Activated CD4-positive, alpha-beta T cell treated with anti-CD3 and anti-CD28 coated beads, Interleukin-2, amount 50 U/mL, for 4 hours (primary cell): ENCODE measurements at places on chromosomes 11 and 22.

DNA sequence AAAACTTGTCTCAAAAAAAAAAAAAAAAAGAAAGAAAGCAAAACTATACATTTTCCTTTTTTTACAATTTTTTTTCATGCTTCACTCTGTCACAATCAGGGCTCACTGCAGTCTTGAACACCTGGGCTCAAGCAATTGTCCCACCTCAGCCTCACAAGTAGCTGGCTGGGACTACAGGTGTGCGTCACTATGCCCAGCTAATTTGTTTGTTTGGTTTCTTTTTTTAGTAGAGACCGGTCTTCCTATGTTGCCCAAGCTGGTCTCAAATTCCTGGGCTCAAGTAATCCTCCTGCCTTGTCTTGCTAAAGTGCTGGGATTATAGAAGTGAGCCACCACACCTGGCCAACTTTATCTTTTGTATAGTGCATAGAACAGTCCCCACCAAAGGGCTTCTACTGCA, 15.0 kb upstream of the CXCR5 start:
- DNase-seq, result no peak

DNA sequence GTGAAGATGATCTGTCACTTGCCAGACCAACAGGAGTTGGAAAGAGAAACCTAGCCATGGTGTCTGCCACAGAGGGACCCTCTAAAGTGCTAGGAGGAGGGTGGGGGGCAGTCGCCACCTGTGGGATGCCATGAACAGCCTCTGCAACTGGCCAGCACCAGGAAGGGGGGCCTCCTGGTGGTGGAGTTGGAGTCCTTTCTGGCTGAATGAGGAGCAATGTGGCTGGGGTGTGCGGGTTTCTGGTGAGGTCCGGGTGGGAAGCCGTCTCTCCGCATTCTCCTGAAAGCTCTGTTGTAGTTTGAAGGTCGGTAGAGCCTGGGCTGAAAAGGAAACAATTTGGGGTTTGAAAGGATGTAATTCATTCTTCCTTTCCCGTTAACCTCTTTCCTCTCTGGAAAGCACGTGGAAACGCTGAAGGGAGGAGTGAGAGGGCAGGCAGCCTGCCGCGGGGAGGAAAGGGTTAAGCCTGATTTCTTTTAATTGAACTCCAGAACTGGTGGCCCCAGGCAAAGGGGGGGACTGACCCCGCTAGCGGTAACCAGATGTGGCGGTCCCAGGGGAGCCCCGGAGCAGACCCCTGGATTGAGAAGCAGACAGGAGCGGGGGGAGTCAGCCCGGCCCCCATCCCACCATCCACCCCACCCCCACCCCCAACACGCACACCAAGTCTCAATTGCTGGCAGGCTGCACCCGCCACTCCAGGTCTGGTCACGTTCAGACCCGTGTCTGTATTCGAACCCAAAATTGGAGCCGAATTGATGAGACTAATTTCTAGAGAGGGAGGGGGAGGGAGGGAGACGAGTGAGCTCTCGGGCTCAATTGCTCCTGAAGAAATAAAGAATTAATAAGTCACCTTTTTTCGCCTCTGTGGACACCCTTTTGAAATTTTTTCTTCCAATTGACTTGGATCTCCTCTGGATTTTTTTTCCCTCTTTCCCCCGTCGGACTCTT, 1.8 kb upstream of the FLI1 start:
- DNase-seq, result no peak

GRCh38 chr11:132782102-132782501, 750.2 kb downstream of the OPCML start:
- DNase-seq, result no peak

DNA sequence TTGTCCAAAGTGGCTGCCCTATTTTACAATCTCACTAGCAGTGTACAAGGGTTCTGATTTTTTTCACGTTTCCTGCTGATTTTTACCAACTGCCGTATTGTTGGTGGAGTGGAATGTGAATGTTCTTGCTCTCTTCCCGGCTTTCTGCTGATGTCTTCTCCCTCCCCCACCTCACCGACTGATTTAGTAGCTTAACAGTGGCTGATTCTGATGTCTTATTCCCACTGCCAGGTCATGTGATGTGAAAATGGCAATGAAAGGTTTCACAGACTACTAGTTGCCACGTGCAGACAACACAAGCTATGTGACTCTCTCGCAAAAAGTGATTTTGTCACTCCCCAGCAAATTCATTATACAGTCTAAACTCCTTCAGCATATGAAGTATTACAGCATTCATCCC, 17.3 kb upstream of the NEU3 start:
- DNase-seq, result no peak

GRCh38 chr11:132463295-132464002, 1068.9 kb downstream of the OPCML start:
- no peak for DNase-seq

DNA sequence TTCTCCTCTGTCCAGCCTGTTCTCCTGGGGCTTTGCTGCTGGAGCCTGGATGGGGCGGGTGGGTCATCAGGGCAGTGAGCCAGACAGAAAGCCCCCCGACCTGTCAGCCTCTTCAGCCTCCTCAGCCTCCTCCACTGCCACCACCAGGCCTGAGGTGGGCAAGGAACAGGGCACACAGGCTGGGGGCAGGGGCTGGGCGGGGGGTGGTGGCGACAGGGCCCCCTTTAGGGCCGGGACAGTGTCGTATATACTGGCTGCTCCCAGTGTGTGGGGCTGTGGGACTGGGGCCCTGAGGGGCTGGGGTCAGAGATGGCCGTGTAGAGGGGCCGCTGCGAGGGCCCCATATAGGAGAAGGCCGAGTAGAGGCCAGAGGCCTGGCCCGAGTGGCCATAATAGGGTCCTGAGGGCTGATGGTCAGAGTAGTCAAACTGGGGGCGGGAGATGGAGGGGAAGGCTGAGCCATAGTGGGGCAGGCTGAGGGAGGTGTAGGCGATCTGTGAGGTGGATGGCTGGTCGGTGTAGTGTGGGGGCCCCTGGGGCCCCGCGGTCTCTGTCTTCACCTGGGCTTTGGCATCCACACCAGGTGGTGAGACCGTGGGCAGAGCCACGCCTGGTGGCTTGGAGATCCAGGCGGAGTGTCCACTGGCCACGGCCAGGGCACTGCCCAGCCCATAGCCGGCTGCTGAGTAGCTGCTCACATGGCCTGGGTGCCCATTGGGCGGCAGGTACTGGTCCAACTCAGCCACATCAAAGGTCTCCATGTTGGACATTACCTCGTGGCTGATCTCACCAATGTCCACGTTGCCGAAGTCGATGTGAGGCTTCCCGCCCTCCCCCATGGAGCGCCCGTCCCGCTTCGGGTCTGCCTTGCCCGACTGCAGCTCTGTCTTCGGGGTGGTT, 10.8 kb downstream of the SOX10 start:
- DNase-seq, result no peak
